ENCODE measurements at places on chromosomes 1 and 21.

DNA sequence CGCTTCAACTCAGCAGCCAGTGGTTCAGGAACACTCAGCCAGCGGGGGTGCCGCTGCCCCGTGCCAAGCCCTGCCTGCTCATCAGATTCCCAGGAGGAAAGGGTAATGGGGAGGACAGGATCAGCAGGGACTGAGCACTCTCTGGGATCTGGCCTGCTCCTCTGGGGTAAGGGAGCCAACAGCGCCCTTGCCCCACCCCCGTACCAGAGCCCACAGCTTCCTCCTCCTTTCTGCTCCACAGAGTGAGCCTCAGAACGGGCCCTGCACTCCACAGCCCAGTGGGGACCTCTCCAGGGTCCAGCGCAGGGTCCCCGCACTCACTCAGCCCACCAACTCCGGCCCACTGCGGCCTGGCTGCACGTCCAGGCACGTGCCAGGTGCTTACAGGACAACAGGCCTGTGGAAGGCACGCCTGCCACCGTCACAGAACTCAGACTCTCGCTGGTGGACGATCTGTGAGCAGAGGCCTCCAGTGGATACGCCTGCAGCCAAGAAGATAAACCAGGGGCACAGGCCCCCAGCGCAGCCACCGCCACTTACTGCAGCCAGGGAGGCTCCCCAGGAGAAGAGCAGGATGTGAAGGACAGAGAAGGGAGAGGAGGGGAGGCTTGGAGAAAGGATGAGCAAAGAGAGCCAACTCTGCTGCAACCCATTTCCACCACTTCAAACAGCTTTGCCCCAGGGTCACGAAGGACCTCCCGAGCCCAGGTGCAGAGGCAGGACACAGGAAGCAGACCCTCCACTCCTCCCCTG lies 2.1 kb downstream of the MEGF6 start:
- DNase-seq, result no peak

GRCh38 chr1:940107-941014 lies 16.6 kb downstream of the SAMD11 start:
- peak; percentile 78 for DNase-seq

DNA sequence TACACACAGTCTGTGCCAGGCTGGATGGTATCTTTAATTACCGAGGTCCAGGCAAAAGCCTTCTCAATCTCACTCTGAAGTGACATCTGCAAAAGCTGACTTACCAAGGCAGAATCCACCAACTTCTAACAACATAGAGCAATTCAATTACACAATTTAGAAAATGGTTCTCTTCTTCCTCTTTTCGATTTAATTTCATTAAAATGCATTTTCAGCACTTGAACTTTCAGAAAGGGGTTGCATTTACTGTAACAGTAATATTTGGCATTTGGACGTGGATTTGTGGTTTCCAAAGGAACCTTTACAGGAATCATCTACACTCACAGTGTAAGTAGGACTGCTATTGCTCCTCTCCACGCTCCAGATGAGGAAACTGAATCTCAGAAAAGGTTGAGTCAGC lies 53.3 kb downstream of the ERO1B start:
- no peak for DNase-seq

GRCh38 chr1:182685215-182685614 lies 828 bp upstream of the RGS8 start:
- DNase-seq, result no peak

DNA sequence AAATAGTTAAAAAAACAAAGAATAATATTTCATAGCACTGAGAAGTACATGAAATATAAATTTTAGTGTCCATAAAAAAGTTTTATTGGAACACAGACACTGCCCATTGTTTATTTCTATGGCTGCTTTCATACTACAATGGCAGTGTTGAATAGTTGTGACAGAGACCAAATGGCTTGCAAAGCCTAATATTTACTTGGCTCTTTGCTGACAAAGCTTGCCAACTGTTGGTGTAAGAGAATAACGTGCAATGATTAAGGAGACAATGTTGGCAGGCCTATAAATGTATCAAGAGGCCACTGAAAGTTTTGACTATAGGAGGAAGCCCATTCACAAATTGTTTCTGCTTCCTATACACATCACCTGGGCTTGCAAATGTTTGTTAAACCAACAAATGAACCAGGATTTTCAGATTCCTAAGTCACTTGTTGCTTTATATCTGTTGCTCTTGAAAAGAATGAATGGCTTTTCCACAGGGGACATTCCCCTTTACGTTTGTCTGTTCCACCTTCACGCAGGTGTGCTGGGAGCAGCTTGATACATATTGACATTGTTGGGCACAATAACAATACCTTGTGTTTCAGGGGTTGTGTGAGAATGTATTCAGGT lies 5.5 kb upstream of the ST6GALNAC3 start:
- no peak for DNase-seq

DNA sequence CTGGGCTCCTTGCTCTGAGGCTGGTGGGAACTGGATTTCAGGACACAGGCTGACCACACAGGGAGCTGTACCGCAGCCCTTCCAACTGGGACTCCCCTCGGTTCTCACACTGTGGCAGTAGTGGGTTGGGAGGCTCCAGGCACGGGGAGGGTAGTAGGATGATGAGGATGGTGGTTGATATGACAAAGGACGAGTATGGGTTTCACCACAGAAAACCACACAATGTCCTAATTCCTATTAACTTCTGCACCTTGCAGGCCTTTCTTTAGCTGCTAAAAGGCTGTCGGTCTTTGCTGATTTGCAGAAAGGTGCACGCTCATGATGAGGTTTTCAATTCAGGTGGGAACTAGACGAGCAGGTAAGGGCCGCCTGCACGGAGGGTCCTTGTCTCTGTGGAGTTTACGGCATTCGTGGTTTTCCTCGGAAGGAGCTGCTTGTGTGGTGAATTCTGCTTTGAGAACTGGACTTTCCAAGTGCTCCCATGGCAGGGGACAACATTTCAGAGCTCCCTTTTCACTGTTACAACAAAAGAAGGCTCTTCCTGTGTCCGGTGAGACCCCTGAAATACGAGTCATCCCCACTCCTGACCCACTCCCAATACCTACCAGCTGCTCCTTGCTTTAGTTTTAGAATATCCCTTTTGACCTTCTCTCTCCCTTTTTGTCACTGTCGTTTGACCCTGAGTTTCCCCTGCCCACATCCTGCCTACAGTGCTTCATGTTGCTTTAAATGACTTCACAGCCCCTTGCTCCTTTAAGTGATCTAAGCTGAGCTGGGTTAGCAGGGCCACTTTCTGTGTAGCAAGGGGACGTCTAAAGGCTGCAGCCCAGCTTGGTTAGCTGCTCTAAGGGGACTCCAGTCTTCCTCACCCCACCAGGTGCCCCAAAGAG lies 125.1 kb downstream of the MRPS6 start:
- DNase-seq, result no peak

- peak; percentile 25 for DNase-seq
Measured at GRCh38 chr1:76759950-76760349, 107.3 kb upstream of the ST6GALNAC5 start.

DNA sequence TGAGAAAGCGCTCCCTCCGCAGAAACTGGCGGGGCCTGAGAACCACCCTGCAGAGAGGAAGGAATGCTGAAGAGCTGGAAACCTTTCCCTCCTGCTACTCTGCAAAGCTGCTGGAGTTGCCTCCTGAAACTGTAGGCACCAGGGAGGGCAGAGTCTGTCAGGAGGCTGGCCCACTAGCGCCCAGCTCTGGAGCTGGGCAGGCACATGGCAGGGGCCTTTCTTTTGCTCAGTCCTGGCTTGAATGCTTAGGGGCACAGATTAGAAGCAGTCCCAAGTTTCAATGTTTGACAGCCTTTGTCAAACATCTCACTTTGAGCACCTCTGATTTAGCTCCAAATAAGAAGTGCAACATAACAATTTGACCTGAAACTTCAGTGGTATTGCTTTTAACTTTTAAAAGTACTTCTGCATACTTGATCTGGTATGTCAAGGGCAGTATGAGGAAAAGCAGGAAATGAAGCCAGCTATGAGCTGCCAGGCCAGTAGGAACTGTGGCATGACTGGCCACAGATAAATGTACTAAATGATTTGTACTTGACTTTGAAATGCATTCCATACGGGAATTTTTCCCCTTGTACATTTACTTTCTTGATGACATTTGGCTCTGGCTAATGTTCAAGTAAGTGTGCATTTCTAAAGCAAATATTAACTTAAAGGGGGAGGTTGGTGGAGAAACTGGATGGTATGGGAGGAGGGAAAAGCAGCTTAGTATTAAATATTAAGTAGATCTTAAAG lies 7.2 kb downstream of the C1orf116 start:
- peak; percentile 83 for DNase-seq

GRCh38 chr1:206477581-206478380 lies 7.5 kb downstream of the IKBKE start:
- DNase-seq, result no peak

DNA sequence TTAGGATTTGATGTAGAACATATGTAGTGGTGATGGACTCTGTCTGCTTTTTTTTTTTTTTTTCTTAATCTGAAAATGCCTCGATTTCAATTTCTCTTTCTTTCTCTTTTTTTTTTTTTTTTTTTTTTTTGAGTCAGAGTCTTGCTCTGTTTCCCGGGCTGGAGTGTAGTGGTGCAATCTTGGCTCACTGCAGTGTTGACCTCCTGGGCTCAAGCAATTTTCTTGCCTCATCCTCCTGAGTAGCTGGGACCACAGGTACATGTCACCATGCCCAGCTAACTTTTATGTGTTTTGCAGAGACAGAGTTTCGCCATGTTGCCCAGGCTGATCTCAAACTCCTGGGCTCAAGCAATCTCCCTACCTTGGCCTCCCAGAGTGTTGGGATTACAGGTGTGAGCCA lies 17.4 kb downstream of the MAST2 start:
- DNase-seq, result no peak

GRCh38 chr1:109819906-109820305 lies 56.2 kb upstream of the EPS8L3 start:
- DNase-seq, result no peak

DNA sequence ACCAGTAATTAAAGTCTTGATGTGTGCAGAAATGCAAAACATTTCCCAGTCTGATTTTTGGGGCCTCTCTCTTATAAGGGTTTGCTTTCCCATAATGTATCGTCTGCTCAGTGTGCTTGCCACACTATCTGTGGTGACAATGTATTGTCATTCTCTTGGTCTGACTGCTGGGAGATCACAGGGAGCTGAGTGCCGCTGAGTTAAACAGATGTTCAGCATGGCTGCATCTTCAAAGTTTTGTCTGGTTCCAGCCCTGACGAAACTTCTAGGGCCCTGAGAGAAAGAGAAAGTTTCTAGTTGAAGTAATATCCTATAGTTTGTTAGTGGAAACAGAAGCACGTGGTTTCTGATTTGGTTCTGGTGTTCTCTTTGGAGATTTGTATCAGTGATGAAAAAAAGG lies 42.6 kb downstream of the DNM3 start:
- DNase-seq, result no peak

GRCh38 chr1:97599447-97599846 lies 321.4 kb downstream of the DPYD start:
- peak; percentile 7 for DNase-seq

- no peak for DNase-seq
Measured at GRCh38 chr1:11794446-11795237, 11.1 kb downstream of the MTHFR start.

DNA sequence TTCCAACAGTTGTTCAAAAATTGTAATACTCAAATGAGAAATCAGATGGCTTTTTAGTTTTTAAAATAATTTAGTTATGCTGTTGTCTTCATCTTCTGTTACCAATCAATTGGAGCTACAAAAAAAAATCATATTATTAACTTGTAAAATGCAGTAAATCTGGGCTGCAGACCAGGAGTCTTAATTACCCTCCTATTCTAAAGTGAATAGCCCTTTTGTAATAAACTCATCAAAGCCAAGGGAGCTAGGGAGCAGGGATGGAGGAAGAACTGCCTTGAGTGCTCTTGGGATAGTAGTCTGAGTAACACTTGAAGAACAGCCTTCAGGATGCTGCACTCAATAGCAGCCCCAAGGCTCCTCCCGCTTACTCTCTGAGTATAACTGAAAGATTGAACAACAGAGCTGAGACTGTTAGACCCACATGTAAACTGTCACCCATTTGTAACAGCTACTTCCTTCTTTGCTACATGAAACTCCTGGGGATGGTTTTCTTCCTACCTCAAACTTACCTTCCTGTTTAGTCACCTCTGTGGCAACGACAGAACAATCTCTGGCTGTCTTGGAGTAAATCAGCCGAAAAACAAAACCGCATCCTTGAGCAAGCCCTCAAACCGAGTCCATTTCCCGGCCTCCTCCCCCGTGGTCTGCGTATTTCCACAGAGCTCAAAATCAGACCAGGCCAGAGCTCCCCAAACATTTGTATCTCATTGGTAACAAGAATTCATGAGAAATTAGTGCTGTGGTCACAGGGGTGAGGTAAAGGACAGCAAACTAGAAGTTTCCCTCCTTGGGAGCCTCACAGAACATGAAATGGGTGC lies 55.9 kb downstream of the CD58 start:
- peak; percentile 46 for DNase-seq

DNA sequence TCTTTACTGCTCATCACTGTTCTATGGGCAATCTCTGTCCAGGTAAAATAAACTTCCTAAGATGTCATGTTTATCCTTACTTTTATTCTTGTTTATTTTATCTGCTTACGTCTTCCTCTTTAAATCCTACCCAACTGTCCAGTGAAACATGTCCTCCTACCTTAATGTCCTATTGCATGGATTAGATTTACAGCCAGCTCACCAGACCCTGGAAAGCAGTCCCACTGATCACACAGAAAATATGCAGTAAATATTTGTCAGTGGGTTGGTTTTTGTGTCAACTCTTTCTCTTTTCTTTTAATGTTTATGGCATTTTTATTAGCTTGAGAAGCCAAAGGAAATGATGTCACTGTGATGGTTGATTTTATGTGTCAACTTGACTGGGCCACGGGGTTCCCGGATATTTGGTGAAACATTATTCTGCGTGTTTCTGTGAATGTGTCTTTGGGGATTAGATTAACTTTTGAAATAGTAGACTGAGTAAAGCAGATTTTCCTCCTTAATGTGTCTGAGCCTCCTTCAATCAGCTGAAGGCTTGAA lies 258.3 kb downstream of the SRGAP2C start:
- peak; percentile 66 for DNase-seq

- no peak for DNase-seq
Measured at GRCh38 chr1:35777109-35777508, 7.3 kb upstream of the CLSPN start.

GRCh38 chr21:45724345-45724961 lies 80.9 kb downstream of the PCBP3 start:
- DNase-seq, result no peak

GRCh38 chr1:26350701-26351589 lies 3.0 kb downstream of the CRYBG2 start:
- DNase-seq, result peak; percentile 70

DNA sequence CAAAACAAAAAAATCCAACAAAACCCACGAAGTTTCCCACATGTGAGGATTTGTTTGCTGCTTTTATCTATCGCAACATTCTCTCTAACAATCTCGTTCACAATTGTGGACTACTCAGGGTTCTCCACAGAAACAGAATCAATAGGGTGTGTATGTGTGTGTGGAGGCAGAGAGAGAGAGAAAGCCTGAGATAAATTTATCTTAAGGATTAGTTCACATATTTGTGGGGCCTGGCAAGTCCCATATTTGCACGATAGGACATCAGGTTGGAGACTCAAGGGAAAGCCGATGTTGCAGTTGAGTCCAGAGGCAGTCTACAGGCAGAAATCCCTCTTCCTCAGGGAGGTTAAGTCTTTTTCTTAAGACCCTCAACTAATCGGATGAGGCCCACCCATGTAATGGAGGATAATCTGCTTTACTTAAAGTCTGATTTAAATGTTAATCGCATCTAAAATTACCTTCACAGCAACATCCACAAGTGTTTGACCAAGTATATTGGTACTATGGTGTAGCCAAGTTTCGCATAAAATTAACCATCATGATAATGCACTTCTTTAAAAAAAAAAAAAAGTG lies 31.7 kb downstream of the ADAMTS1 start:
- no peak for DNase-seq
